ENCODE measurements at places on chromosomes 6 and 20. TPM values are rescaled to one million over a fixed set of nuclear protein-coding genes. Genes with fewer than 3 reads are reported as not detected.

The TOMM34 gene
- total RNA-seq, result 23.7 TPM

DNA sequence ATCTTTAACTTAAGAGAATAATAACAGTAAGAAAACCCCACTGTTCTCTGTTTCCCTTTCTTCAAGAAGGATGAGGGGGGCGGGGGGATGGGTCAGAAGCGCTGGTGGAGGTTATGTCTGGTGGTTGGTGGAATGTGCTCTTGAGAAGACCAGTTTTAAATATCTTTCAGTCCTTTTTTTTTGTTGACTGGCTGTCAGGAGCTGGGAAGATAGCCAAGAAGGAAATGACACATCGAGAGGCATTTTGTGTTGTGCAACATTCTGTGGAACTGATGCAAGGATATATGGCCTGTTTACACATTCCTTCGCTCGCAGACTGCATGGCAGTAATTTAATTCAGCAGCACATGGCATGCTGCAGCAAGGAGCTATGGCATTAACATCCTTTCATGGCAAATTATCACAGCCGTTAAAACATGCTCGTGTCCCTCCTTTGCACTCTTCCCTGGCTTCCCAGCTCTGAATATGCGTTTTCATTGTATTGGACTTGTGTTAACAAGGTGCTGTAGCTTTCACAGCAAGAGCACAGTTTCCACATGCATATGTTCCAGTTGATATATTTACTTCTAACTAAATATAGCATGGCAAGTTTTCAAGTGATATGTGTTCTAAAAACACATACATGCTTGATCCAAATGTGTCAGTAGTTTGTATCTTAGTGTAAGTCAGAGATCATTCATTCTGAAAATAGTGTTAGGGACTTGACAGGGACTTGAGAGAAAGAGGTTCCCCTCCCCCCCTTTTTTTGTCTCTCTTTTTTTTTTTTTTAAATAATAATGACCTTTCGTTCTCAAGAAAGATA, 68.2 kb upstream of the SUPT3H start:
- peak; percentile 90 for DNase-seq
- peak overlapping the region; percentile 86 for H3K27ac ChIP-seq
- H3K27me3 ChIP-seq, result no peaks in the 10 kb centered on the region
- H3K4me1 ChIP-seq, result peaks cover 63% of the 10 kb centered on the region
- H3K4me3 ChIP-seq, result peak overlapping the region; percentile 49

DNA sequence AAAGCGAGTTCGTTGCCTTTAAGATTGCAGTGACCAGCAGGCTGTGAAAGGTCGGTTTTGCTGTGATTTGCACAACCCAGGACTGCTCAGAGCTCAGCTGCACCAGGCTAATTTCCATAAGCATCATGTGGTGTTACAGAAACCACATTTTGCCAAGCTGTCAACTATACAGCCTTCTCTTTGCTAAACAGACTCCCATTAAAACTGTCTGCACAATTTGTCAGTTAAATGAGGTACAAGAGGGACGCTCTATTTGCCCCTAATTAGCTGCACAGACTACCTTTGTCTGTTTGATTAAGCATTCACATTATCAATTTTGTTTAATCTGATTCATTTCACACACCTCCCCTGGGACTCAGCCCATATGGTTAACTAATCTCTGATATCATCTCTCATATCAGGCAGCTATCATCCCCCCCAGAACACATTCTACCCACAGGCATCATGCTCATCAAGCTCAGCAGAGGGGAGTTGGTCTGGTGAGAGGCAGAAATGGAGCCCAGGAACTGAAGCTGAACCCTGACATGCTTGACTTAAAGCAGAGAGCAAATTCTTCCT, 62.1 kb downstream of the OLIG3 start:
- H3K4me3 ChIP-seq, result no peak overlapping the region
- H3K27me3 ChIP-seq, result peaks cover 30% of the 10 kb centered on the region
- DNase-seq, result no peak
- H3K4me1 ChIP-seq, result no peaks in the 10 kb centered on the region
- H3K27ac ChIP-seq, result no peak overlapping the region
- H3K36me3 ChIP-seq, result no peaks in the 10 kb centered on the region

The TCP11 gene
- 0.43 TPM for total RNA-seq

GRCh38 chr20:31717478-31718201, 5.0 kb downstream of the BCL2L1 start:
- no peaks in the 10 kb centered on the region for H3K27me3 ChIP-seq
- peak overlapping the region; percentile 53 for H3K4me3 ChIP-seq
- peaks cover 84% of the 10 kb centered on the region for H3K4me1 ChIP-seq
- peak overlapping the region; percentile 98 for H3K27ac ChIP-seq
- H3K36me3 ChIP-seq, result peaks cover 44% of the 10 kb centered on the region

- DNase-seq, result no peak
Measured at GRCh38 chr6:33190504-33191107, 1.7 kb downstream of the COL11A2 start.

- DNase-seq, result no peak
- peaks cover 3% of the 10 kb centered on the region for H3K36me3 ChIP-seq
- peaks cover 49% of the 10 kb centered on the region for H3K4me1 ChIP-seq
- peak overlapping the region; percentile 98 for H3K27ac ChIP-seq
Measured at GRCh38 chr20:45088247-45088646, 12.7 kb downstream of the KCNS1 start.

The SLC17A2 gene
- total RNA-seq, result not detected

GRCh38 chr6:37940074-37940847, 120.7 kb downstream of the ZFAND3 start:
- no peak overlapping the region for H3K4me3 ChIP-seq
- DNase-seq, result no peak
- peaks cover 2% of the 10 kb centered on the region for H3K36me3 ChIP-seq
- H3K27me3 ChIP-seq, result no peaks in the 10 kb centered on the region
- H3K27ac ChIP-seq, result no peak overlapping the region

The ZBTB22 gene
- total RNA-seq, result 29.3 TPM

The CSTF1 gene
- total RNA-seq, result 38.6 TPM

The KIAA1755 gene
- total RNA-seq, result 50.2 TPM

- no peak for DNase-seq
- no peaks in the 10 kb centered on the region for H3K27me3 ChIP-seq
- H3K4me3 ChIP-seq, result no peak overlapping the region
- peaks cover 37% of the 10 kb centered on the region for H3K4me1 ChIP-seq
- H3K36me3 ChIP-seq, result no peaks in the 10 kb centered on the region
Measured at GRCh38 chr6:158565122-158565429, 5.2 kb downstream of the TMEM181 start.

- no peak overlapping the region for H3K27ac ChIP-seq
- H3K27me3 ChIP-seq, result no peaks in the 10 kb centered on the region
- no peaks in the 10 kb centered on the region for H3K4me1 ChIP-seq
- H3K36me3 ChIP-seq, result no peaks in the 10 kb centered on the region
- H3K4me3 ChIP-seq, result no peak overlapping the region
Measured at GRCh38 chr6:20260360-20260759, 48.1 kb upstream of the MBOAT1 start.

- H3K27me3 ChIP-seq, result no peaks in the 10 kb centered on the region
- H3K36me3 ChIP-seq, result peaks cover 5% of the 10 kb centered on the region
- peak overlapping the region; percentile 84 for H3K27ac ChIP-seq
- no peak for DNase-seq
Measured at GRCh38 chr20:25226433-25227316, 21.2 kb upstream of the PYGB start.

DNA sequence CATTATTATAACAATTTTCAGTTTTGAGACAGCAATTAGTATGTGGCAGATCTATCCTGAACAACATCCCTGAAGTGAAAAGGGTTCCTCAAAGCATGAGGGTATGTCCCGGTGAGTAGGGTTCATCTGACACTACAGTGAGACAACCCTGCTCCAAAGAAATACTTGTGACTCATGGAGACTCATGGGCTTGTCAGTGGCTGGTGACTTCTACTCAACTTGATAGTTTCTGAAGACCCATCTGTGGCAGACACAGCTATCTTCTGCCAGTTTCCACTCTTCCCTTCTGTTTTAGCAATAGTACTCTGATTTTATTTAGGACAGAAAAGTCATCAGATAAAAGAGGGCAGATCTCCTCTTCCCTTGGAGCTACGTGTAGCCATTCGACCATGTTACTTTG, 41.4 kb downstream of the MAP3K7 start:
- no peaks in the 10 kb centered on the region for H3K27me3 ChIP-seq
- H3K36me3 ChIP-seq, result peaks cover 62% of the 10 kb centered on the region
- H3K27ac ChIP-seq, result no peak overlapping the region
- no peaks in the 10 kb centered on the region for H3K4me1 ChIP-seq

- H3K4me3 ChIP-seq, result no peak overlapping the region
- H3K4me1 ChIP-seq, result peaks cover 32% of the 10 kb centered on the region
- peaks cover 58% of the 10 kb centered on the region for H3K36me3 ChIP-seq
- H3K27ac ChIP-seq, result peak overlapping the region; percentile 71
- no peak for DNase-seq
Measured at GRCh38 chr6:36608788-36609563, 14.8 kb downstream of the SRSF3 start.

- no peak overlapping the region for H3K27ac ChIP-seq
- H3K4me3 ChIP-seq, result no peak overlapping the region
- no peak for DNase-seq
- H3K4me1 ChIP-seq, result peaks cover 29% of the 10 kb centered on the region
- H3K36me3 ChIP-seq, result no peaks in the 10 kb centered on the region
Measured at GRCh38 chr6:14095437-14095836, 22.1 kb upstream of the CD83 start.
